ENCODE measurements at places on chromosomes 5 and 9.
A peak's percentile ranks its signal among the peaks of the same experiment; 100 is the strongest.

GRCh38 chr9:93451849-93452709 lies 594 bp downstream of the FAM120A start:
- peak; percentile 38 for DNase-seq

DNA sequence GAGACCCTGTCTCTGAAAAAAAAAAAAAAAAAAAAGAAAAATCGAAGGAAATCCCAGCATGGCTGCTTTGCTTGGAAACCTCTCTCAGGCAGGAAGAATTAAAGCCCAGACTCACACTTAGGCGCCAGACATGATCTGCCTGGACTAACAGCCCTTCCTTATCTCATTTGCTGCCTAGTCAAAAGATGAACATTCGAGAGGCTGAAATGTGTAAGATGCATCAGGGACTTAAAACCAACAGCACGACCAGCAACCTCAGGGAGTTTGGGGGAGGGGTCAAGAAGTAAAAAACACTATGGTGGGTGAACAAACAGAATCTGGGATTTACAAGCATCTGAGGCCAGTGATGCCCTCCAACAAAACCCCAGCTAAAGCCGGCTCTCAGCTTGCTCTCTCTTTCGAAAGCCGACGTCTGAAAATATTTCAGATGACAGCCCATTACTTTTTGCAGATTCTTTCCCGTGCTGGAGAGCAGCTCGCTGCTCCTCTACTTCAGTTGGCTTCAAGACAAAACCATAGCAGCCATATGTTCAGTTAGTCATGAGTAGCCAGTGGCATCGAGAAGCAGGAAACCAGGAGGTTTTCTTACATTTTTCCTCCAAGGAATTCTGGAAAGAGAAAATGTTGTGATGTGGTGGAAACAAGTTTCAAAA lies 249.9 kb downstream of the MARCHF11 start:
- DNase-seq, result no peak

DNA sequence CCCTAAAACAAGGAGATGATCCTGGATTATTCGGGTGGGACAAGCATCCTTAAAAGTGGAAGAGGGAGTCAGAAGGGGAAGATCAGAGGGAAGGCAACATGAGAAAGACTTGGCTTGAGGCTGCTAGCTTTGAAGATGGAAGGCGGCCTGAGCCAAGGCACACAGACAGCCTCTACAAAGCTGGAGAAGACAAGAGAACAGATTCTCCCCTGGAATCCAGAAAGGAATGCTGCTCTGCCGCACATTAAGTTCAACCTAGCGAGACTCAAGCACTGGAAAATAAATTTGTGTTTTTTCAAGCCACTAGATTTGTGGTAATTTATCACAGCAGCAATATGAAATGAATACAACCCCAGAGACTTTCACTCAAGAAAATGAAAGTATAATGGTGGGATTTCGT lies 17.9 kb downstream of the SLC36A3 start:
- no peak for DNase-seq

DNA sequence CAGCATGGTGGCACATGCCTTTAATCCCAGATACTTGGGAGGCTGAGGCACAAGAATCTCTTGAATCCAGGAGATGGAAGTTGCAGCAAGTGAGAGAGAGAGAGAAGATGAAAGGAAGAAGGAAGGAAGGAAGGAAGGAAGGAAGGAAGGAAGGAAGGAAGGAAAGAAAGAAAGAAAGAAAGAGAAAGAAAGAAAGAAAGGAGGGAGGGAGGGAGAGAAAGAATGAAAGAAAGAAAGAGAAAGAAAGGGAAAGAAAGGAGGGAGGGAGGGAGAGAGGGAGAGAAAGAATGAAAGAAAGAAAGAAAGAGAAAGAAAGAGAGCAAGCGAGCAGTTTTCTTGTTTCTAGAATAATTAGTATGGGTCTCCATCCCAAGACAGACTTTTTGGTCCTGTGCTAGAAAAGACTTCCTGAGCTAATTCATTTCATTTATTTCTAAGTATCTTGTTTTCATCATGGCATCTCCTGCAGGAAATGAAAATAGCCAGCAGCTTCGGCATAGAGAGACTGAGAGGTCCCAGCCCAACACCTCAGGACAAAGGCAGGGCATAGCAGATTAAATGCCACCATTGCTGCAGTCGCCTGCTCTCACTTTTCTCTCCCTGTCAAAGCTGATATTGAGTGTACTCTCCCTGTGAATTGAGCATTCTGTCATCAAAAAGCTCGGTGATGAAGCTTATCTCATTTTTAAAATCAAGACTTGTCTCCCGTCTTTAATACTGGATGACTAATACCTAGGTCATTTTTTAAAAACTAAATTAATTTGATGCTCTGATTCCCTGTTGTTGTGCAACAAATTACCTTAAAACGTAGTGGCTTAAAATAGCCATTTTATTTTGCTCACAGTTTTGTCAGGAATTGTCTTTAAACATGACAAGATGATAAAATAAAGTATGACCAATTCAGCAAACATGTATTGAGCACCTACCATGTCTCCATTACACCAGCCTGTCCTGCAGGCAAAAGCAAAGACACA lies 91.8 kb upstream of the ADRA1B start:
- DNase-seq, result no peak

DNA sequence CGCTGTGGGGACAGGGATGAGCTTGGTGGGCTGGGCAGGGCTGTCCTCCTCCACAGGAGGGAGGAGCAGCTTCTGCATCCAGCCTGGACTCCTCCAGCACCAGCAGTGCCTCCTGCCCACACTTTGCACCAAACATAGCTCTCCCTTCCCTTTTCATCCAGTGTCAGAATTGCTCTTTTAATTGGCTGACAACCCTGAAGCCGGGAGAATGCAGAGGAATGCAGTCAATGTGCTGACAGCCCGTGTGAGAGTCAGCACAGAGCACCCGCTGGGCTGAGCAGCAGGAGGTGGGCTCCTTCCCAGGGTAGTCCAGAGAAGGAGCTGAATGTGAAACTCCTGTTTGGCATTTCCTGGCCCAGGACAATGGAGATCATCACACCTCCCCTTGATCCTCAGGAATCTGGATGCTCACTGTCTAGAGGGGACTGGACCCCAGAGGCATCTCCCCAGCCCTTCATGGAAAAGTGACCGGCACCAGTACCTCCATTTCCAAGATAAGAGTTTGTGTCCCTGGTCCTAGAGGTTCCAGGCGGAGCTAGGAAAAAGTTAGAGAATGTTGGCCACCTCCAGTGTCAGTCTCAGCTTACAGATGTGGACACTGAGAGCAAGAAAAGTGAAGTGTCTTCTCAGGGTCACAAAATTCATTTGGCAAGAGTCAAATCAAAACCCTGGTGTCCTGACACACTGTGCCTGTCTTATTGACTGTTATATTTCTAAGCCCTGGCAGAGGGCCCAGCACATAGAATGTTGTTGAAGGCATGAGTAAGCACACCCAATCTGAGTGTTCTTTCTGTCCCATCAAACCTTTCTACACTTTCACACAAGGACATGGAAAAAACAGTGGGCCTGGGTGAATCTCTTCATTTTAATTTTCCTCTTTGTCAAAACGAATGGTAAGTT lies 202.1 kb downstream of the SNX18 start:
- DNase-seq, result no peak

GRCh38 chr5:138336952-138337684 lies 948 bp upstream of the FAM53C start:
- peak; percentile 88 for DNase-seq

DNA sequence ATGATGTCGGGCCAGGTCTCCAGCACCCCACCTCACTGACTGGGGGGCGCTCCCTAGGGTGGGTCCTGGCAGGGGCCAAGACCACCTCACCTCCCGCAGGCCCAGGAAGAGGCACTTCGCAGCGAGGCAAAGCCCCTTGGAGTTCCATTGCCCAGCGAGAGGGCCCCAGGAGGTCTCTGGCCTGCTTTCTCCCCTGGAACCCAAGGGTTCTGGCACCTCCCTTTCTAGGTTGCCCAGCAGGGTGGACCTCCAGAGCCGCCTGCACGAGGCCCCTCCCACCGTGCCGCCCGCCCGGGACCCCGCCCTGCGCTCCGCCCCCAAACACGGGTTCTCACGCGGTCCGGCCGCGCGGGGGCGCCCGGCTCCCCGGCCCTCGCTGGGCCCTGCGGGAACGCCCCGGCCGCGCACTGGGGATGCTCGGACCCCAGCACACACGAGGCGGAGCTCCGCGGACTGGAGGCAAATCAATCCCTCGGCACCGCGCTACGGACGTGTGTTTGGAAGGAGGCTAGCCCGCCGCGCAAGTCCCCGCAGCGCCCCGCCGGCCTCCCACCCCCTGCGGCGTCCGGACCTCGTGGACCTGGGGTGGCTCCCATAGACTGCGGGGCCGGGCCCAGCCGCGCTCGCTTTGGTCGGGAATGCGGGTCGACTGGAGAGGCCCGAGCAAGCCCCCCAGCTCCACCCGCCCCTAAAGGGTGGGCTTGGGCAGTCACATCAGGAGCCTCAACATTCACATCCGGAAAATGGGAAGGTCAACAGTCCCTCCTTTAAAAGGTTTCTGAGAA lies 99.5 kb upstream of the LMX1B start:
- peak; percentile 71 for DNase-seq

- DNase-seq, result no peak
These were observed 80.6 kb downstream of the HINT1 start for GRCh38 chr5:131084436-131084835.

- DNase-seq, result no peak
These were observed 54.7 kb downstream of the PPIC start for GRCh38 chr5:122981846-122982245.

DNA sequence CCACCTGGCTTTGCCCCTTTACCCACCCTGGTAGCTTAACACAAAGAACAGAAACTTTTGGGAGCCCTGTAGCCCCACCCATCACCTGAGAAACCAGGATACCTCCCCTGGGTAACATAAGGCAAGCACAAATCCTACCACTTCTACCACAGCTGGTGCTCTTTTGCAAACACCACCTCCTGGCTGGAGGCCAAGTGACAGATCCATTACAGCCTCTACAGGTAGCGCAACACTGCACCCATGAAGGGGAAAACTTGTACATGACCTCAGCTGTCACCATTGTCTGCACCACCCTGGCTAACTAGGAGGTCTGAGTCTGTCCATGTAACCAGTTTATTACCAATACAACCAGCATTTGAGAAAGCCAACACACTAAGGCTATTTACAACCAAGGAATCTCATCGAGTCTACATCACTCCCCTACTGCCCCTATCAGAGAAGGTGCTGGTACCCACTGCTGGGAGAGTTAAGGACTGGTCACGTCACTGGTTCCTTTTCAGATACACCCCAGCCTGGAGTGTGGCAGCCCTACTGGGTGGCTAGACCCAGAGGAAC lies 128.6 kb downstream of the PJA2 start:
- DNase-seq, result no peak

DNA sequence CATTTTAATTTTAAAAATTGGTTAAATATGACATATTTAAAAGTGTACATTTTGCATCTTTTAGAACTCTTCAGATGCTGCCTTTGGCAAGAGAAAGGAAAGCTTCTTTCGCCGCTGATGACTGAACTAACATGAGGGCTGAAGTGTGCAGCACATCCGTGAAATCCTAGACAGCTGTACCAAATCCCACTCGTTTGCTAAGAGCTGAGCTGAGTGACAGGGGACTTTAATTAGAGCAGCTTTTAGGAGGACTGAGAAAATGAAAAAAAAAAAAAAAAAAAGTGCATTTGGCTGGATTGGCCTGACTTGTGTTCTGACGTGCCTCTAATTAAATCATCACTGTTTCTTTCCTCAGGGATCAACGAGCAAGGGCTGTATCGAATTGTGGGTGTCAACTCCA lies 271.3 kb downstream of the ARHGAP26 start:
- no peak for DNase-seq

GRCh38 chr5:134466241-134467069 lies 54.8 kb upstream of the CDKN2AIPNL start:
- DNase-seq, result peak; percentile 25

DNA sequence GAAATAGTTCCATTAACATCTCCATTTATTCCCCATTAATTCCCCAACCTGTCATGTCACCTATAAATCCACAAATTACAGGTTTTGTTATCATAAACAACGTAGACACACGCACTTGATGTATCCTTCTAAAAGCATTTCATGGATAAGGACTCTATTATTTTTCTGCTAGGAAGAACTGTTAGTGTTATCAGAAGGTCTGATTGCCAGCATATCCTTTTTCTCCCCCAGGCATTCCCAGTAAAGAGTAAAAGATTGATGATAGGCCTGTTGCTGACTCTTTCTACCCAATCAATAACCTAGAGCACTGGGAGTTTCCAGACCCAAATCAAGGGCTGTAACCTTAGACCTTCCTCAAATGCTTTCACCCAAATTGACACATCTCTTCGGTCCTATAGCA lies 60.8 kb downstream of the RFK start:
- no peak for DNase-seq

DNA sequence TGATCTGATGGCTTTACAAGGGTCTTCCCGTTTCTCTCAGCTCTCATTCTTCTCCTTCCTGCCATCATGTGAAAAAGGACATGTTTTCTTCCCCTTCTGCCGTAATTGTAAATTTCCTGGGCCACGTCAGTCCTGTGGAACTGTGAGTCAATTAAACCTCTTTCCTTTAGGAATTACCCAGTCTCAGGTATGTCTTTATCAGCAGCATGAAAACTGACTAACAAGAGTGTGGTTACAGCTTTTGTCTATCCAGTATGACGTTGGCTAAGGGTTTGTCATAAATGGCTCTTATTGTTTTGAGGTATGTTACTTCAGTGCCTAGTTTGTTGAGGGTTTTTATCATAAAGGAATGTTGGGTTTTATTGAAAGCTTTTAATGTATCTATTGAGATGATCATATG lies 501.6 kb downstream of the CAAP1 start:
- no peak for DNase-seq

GRCh38 chr9:120932086-120932823 lies 5.7 kb upstream of the TRAF1 start:
- no peak for DNase-seq

GRCh38 chr5:76855961-76856360 lies 6.1 kb downstream of the S100Z start:
- DNase-seq, result peak; percentile 60

DNA sequence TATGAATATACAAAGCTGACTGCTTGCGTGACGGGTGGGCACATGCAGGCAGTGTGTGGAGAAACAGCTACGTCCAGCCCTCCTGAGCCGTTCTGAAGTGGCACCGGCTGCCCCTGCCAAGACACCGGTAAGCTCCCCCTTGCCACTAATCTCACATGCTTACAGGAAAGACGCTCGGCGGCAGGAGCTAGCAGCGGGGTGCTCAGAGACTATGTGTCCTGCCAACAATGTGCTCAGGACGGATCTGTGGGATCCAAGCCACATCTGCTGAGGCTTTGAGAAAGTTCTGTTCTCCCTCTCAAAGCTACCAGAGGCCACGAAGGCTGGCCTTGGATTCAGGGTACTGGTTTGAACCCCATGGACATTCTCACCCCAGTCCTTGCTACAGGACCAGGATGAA lies 157.2 kb upstream of the PHYKPL start:
- DNase-seq, result no peak

- no peak for DNase-seq
These were observed 218.8 kb upstream of the IL12B start for GRCh38 chr5:159549046-159549445.

GRCh38 chr9:37620396-37620795 lies 28.0 kb upstream of the TOMM5 start:
- DNase-seq, result no peak

DNA sequence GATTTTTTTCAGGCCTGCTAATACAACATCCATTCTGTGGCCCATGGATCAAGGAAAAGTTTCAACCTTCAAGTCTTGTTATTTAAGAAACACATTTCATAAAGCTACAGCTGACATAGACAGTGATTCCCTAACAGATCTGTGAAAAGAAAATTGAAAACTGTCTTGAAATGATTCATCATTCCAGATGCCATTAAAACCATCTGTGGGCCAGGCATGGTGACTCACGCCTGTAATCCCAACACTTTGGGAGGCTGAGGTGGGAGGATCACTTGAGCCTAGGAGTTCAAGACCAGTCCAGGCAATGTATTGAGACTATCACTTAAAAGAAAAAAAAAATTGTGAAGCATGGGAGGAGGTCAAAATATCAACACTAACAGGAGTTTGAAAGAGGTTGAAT lies 6.0 kb downstream of the RAPGEF6 start:
- DNase-seq, result no peak

GRCh38 chr9:114894609-114895433 lies 35.6 kb downstream of the TNFSF8 start:
- no peak for DNase-seq
